Left forelimb (tissue), 1 donor: ENCODE measurements at places on chromosomes 11 and 22.
A peak's percentile ranks its signal among the peaks of the same experiment; 100 is the strongest.

- DNase-seq: no peak
Measured at GRCh38 chr22:46758867-46759290, 3.6 kb upstream of the TBC1D22A start.

DNA sequence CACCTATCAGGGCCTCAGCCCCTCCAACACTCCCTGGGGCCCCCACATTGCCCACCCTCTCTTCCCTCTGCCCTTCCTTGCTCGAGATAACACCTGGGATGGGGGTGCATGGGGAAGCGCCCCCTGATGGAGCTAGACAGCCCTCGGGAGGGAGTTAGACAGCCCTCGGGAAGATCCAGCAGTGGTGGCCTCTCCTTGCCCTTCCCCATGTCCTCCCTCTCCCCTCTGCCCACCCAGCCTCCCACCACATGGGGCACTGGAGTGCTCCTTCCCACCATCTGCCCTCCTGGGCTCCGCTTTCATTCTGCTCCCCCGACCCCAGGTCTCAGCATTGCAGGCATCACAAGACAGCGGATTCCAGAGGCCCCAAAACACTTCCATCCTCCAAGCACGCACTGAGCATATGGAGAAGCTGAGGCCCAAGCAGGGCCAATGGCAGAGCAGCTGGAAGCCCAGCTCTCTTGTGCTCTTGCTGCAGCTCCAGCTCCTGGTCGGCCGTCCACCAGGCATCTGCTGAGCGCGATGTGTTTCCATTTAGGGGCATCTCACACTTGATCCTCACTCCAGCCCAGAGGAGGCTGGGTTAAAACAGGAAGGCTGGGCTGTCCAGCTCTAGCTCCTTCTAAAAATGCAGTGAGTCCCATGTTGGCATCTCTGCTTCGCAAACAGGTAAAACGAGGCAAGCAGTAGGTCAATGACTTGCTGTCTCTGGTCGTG is 65.6 kb downstream of the IGLL1 start:
- DNase-seq: no peak

DNA sequence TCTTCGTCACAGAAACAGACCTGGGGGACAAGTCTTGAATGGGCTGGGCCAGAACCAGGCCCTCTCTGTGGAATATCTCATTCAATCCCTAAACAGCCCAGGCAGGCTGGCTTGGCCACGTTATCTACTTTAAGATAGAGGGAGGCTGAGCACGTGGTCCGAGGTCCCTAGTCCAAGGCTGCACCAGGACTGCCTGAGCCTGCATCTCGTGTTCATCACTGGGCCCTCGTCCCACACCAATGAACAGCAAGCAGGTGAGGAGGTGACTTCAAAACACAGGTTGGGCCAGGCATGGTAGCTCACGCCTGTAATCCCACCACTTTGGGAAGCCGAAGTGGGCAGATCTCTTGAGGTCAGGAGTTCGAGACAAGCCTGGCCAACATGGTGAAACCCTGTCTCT is 20.3 kb upstream of the FGF3 start:
- DNase-seq: peak; percentile 28

- peak; percentile 15 for DNase-seq
Measured at GRCh38 chr11:126502159-126502558, 146.7 kb downstream of the ST3GAL4 start.

- no peak for DNase-seq
Measured at GRCh38 chr11:33588056-33588455, 112.6 kb downstream of the C11orf91 start.

DNA sequence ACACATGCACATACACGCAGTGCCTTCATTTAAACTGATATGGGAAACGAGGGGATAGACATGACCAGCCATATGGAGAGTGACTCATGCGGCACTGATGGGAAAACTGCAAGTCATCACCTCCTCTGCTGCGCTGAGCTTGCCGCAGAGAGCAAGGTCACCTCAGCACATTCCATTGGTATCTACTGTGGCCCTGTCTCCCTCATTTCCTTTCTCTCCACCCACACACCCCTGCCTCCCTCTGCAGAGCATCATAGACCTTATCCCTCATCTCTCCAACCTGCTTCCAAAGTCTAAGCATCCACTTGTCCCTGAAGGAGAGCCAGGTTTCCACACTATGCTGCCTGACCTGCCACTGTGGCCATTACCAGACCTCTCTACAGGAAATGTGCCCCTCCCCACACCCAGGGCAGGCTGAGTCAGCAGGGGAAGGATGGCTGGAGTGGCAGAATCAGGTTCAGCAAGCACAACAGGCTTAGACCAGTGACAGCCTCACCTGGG is 116.9 kb upstream of the SNX19 start:
- DNase-seq: no peak

DNA sequence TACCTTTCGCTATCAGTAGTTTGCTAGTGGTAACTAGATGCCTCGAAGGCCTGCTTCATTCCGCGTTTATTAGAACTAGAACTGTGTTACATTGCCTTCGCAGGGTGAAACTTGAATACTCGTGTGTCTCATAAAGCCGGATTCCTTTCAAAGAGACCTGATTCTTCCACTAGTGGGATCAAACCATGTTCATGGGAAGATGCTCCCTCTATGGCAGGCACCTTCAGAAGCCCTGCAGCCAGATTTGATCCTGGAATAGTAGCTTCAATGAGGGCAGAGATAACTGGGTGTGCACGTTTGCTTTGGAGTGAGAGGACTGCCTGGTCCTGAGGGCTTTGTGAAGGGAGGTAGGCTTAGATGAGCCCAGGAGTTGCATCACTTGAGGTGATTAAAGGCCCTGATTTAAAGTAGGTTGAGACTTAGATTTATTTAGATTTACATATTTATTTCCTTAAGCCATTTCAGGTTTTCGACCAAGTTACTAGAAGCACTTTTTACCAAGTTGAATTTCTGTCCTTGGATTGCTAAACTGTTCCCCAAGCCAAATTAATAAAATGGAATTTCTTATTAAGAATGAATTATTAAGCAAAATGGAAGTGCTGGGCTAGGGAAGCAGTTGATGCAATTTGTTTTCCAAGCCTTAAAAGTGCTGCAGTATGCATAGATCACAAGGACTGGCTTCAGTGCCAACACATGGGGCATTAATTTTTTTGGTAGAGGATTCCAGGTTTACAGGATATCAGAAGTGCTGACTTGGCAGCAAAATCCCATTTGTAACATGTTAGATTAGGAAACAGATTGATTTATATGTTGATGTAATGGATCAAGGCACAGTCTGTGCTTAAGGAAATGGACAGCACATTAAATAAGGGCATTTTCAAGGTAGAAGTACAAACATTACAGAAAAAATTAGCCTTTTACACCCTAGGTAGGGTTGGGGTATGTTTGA is 32.9 kb downstream of the APLP2 start:
- DNase-seq: no peak

DNA sequence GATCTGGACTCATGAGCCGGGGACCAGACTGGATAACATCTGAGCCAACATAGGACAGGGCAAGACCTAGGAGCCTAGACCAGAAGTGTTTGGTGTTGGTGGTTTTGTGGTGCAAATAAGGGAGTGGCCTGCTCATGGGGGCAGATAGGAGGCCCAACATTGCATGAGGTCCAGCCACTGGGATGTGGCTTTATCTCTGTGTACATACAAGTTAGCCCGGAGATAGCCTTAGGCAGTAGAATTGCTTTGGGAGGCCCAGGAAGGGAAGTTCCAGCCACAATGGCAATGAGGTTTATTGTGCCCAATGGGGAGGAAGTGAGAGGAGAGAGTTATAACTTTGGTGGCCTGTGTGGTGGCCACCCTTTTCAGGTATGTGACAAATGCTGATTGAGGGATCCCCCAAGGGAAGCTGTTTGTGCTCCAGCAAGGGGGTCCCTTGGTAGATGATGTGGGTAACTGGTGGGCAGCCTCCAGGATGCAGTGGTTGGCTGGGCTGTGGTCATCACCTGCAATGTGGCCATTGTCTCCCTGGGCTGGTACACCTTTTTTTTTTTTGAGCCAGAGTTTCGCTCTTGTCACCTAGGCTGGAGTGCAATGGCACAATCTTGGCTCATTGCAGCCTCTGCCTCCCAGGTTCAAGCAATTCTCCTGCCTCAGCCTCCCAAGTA is 6.4 kb downstream of the LMO2 start:
- no peak for DNase-seq

- DNase-seq: no peak
Measured at GRCh38 chr11:82994604-82995230, 77.0 kb downstream of the RAB30 start.

DNA sequence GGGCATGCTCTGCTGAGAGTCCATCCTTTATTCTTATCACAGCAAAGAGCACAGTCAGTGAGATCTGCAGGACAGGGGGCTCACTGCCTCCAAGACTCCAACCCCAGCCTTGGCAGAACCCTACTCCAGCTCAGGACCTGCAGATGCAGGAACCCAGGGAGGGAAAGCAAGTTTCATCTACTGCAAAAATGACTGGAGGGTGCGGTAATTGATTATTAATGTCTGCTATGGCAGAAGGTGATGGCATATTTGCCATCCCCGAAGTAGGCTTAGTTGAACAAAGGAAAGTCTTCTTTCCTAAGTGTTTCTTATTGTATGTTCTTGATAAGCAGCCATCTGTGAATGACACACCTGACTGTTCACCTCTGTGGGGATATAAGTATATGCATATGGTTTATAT is 9.2 kb downstream of the SCUBE1 start:
- no peak for DNase-seq

DNA sequence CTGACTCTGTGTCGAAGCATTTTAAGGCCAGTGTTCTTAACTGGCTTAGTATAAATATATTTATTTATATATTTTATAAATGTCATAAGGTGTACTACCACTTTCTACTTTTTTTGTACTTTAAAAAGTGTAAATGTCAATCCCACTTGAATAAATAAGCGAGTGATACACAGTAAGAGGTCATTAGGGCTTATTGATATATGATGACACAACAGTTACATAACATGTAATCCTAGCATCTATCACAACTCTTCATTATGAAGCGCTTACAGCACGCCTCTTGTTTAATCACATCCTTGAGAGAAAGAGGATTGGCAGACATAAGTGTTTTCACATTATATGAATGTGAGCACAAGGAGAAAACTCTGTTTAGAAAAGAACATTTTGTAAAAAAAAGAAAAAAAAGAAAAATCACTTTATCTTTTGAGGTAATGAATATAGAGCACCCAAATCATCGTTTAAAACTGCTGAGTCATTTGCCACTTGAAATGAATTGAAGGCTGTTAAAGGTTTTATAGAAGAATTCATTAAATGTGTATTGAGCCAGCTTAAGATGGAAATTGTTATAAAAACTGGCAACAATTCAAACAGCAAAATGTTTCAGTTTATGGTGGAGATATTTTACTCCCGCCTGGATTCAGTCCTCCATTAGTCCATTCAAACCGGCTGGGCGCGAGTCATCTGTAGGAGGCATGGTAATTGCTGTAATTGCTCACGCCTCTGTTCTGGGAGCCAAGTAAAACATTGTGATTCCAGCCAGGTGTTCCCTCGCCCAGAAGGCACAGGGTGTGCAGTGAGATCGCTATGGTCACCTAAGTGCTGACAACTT is 627.3 kb upstream of the KIRREL3 start:
- no peak for DNase-seq

GRCh38 chr11:110295531-110296225 is 736 bp downstream of the RDX start:
- DNase-seq: peak; percentile 75

GRCh38 chr11:59939482-59939881 is 1.2 kb downstream of the OOSP1 start:
- no peak for DNase-seq

GRCh38 chr11:68683121-68683520 is 1.2 kb upstream of the GAL start:
- DNase-seq: no peak
